Stimulated activated CD8-positive, alpha-beta memory T cell treated with anti-CD3 and anti-CD28 coated beads, Interleukin-2, amount 100 ng/mL, for 1 hour (primary cell): ENCODE measurements at places on chromosomes 2 and 18.

GRCh38 chr18:13494871-13495445, 231.4 kb downstream of the FAM210A start:
- DNase-seq, result no peak

GRCh38 chr2:190655113-190655512, 6.2 kb downstream of the NAB1 start:
- no peak for DNase-seq

DNA sequence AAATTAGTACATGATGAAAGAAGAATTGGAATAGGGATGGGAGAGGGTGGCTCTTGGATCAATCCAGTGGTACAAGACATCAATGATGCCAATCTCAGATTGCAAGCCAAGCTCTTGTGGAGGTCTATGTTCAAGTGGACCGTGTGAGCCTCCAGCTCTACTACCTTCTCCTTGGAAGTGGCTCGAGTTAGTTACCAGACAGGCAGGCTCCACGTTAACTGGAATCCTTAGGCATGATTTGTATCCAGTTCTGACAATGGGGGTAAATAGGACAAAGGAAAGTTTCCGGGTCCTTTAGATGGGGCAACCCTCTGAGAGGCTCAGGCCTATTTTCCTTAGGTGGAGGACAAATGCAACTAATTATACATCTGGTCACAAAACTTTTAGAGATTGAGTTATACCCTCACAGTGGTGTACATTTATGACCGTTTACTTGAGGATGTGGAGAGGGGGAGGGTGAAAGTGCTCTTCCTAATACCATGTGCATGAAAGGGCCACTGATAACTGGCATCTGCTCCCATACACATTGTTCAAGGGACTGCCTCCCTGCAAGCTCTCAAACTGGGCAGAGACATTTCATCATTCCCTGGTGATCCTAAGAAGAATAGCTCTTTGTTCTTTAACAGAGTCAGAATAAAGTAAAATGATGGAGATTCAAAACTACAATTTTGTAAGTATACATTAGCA, 180.2 kb downstream of the SOCS6 start:
- DNase-seq, result no peak

DNA sequence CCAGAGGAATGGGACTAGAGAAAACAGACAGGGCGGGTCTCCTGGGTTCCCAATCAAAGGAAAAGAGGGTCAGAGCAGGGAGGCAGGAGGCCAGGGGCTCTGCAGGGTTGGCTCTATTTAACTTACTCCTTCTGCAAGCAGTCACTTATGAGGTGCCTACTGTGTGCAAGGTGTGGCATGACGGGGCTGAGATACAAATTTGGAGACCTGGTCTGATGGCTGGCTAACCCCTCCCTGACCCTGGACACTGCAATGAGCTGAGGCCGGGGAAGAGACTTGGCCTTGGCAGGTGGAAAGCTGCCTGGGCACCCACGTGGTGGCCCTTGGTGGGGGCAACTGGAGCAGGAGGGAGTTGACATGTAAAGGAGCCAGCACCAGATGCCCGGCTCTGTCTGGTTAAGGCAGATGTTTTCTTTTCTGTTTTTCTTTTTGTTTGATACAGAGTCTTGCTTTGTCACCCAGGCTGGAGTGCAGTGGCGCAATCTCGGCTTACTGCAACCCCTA, 148.5 kb upstream of the GATA6 start:
- DNase-seq, result no peak

GRCh38 chr18:29154758-29155725, 978.1 kb upstream of the CDH2 start:
- no peak for DNase-seq

GRCh38 chr2:211248841-211249240, 692.4 kb downstream of the CPS1 start:
- no peak for DNase-seq

DNA sequence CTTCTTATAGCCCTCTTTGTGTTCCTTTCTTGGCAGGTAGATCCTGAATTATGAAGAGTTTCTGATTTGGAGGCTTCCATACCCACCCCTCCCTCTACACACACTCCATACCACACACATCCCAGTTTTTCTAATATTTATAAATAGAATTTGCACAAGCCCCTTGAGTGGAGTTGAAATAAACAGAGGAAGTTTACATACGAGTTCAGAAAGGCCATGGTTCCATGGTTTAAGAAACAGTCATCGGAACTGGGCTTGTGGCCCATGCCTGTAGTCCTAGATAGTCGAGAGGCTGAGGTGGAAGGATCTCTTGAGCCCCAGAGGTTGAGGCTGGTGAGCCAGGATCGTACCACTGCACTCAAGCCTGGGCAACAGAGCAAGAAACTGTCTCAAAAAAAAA, 62.7 kb upstream of the TANC1 start:
- DNase-seq, result no peak

- DNase-seq, result no peak
Measured at GRCh38 chr2:241946306-241947003, 76.9 kb downstream of the RTP5 start.

DNA sequence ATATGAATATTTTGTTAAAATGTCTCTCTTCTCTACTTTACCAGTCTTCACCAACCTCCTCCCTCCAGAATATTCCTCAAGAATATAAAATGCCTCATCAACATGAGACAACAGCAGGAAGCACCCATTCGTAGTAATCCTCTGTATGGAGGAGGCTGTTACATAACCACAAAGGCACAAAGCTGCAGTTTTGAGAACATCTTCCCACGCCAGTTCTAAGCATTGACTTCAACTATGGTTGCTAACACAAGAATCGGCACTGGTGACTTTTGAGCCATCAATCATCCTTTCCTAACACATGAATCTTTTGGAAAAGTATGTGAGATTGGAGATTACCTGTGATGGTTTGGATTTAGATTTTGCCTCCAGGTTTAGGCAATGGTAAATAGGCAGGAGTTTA, 54.9 kb upstream of the CYP1B1 start:
- DNase-seq, result no peak

- DNase-seq, result no peak
Measured at GRCh38 chr18:57088883-57089282, 58.0 kb upstream of the BOD1L2 start.

DNA sequence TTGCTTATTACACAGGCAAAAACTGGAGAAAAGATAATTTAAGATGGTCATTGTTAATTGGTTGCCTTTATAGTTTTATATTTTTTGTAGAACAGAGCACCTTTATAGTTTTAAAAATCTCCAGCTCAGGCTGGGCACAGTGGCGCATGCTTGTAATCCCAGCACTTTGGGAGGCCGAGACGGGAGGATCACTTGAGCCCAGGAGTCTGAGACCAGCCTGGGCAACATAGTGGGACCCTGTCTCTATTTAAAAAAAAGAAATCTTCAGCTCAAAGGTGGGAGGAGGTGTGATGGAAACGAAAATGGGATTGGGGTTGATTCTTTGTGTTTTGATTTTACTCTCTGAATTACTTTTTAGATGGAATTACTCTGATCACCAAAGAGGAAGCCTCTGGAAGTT, 85.4 kb downstream of the XRCC5 start:
- no peak for DNase-seq

DNA sequence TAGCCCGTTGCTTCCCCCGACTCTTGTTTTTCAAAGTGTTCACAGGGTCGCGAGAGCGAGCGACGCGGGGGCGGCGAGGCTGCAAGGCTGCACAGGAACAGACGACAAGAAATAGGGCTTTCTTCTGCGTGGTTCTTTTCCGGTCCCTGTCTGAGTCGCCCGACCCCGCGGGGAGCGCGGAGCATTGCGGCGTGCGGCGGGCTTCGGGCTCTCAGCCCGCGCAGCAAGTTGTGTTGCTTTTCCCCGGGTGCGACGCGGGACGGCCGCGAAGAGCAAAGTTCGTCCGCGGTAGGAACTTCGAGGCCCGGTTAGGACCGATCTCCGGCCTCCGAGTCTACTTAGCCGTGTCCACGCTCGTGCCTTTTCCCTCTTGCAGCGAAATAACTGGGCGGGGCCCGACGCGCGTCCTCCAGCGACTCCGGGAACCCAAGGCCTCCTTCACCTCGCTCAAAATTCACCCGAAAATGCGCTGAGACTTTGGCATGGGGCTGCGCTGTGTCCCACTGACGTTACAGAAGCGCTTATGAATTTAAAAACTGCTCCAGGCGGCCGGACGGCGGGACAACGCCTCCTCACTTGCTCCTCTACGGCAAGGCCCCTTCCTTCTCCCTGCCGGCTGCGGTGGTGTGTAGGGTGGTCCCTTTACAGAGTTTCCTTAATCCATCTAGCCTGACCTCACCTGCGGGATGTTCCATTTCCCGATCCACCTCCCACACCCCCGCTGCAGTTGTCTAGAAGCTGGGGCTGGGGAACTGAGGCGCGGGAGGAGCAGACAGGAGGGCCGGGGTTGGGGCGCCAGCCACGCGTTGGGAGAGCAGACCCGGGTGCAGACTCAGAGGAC, 1.5 kb upstream of the BCL2L11 start:
- no peak for DNase-seq

- DNase-seq, result no peak
Measured at GRCh38 chr2:124797049-124797448, 772.0 kb downstream of the CNTNAP5 start.

DNA sequence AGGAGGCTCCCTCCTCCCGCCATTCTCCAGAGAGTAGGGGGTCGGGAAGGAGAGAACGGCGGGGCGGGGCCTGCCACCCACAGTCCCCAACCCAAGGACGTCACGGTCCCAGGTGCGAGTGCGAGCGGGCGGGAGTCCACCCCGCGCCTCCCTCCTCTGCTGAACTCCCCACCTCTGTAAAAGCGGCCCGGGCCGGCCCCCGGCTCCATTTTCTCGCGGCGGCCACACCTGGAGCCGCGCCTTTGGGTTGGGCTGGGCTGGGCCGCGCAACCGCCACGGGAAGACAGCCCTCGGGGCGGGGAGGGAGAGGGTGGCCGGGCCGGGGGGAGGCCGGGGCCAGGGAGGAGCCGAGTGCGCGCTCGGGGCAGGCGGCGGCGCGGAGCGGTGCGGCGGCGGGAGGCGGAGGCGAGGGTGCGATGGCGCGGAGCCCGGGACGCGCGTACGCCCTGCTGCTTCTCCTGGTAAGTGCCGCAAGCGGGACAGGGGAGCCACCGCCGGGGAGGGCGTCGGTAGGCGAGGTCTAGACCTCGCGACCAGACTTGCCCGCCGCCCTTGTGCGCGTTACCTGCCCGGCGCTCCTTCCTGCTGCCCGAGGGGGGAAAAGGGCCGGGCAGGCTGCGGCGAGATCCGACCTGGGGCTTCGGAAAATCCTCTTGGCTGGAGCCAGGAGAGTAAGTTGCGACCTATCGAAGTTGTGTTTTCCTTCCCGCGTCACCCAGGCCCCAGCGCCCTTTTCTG, at the start of gene DSG2:
Gene DSG2, plus strand, starts transcription at position 342 of the 738 bp plus-strand sequence. Its CDS starts 75 bp downstream, at position 417.
- DNase-seq, result no peak

- no peak for DNase-seq
Measured at GRCh38 chr2:121386707-121387106, 101.7 kb upstream of the TFCP2L1 start.

GRCh38 chr2:127884436-127884835, 1.3 kb downstream of the AMMECR1L start:
- DNase-seq, result no peak

- DNase-seq, result no peak
Measured at GRCh38 chr18:9526458-9526857, 51.1 kb downstream of the RALBP1 start.

DNA sequence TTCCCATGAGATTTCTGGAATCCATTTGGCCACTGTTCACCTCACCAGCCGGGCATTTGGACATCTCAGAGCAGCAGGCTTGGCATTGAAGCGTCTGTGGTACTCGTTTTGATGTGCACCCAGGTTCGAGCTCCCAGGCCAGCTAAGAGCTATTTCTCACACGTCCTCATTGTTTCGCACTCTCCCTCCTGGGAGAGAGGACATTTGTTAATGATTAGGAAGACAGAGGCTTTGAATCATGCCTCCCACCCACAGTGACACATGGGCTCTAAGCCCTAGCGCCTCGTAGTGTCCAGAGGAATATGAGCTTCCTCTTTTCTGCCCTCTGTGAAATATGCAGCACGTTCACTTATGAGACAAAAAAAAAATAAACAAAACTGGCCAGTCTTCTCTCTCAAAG, 361.8 kb downstream of the RND3 start:
- no peak for DNase-seq

DNA sequence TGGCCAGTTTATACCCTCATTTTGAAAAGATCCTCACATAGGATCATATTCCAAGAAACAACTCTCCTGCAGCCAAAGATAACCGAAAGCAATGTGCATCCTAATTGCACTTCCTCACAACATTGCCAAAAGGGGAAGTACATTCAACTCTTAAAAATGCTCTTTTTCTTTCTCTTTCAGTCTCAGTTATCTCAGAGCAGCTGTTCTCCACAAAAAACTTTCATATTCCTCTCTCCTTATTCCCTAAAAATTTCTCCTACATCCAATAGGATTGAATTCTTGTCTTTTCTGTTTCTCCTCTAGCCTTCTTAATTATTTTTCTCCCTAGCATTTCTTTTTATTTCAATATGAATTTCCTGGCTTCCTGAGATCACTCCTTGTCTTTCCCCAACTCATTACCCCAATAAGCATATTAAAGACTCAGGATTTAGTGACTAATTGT, 7.4 kb upstream of the VRK2 start:
- no peak for DNase-seq

- DNase-seq, result no peak
Measured at GRCh38 chr18:59929621-59930295, 30.0 kb downstream of the PMAIP1 start.

DNA sequence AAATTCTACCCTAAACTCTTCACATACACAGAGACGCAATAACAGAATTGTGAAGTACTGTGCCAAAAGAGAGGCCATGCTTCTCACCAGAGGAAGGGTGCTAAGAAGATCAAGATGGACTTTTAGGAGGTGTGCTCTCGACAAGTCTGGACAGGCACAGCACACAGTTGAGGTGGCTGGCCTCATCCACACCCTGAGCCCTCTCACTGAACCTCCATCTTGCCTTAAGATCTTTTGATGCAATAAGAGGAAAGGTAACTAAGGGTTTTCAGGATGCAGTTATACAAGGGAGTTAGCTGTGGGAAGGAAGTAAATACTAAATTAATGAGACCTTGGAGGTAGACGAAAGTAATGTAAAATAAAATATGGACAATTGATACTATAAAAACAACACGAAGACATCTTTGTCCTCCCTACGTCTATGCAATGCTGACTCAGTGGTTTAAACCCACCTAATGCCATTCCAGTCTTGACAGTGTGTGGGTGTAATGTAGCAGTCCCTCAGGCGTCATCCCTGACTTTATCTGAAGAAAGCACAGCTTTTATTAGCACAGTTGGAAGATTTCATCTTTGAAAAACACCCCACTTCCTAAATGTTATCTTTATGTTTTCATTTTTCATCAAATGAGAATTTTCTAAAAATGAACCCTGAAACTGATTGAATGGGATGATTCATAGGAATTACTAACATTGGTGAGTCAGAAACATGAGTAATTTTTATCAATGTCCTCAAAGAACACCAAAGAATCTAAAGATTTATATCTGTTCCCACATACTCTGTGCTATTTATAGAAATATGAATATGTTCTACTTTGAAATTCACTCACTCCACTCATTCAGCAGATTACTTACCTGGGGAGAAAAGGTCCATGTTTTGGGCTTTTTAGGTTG, 34.0 kb upstream of the MALL start:
- no peak for DNase-seq
